ENCODE measurements at places on chromosomes 5 and 9.

DNA sequence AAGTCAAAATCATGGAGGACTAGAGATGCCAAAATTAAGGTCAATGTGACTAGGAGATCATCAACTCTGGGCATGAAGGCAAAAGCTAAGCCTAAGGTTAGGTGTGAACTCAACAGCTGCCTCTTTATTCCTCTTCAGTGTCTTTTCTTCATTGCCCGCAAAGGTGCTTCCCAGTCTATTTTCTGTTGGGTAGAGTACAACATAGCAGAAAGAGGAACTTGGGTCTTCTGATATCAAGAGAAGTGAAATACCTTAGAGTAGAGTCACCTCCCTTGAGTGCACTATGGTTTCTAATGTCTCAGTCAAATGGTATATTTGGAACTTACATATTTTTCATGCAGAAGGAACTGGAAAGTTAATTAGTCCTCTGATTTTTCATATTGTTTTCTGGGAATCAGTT lies 122.5 kb upstream of the GRIN3A start:
- no peak for DNase-seq

- DNase-seq, result peak; percentile 81
Observed at GRCh38 chr9:124126648-124127646, 115.4 kb downstream of the LHX2 start.

GRCh38 chr5:99587983-99588382 lies 659.2 kb upstream of the CHD1 start:
- DNase-seq, result no peak

DNA sequence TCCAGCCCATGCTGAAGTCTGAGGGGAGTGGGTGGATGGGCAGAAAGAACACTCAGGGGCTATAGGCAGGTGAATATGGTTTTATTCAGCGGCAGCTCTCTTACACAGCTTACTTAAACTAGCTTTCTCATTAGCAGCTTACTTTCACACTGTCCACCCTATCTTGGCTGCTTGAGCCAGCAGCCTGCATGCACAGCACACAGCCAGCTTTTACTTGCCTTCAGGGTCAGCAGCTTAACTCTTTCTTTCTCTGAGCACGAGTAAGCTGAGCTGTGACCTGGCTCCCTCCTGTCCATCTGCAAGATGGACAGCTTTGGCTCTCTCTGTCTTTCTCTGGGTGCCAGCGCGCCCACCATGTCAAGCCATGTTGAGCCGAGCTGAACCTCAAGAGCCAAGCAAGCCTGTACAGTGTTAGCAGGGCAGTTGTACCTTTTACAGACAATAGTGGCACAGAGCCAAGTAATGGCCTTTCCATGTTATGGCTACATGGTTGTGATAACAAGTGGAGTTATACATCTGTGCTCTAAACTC lies 1054.9 kb downstream of the PTPRD start:
- DNase-seq, result no peak

- DNase-seq, result no peak
Observed at GRCh38 chr5:167936022-167936421, 355.4 kb upstream of the WWC1 start.

DNA sequence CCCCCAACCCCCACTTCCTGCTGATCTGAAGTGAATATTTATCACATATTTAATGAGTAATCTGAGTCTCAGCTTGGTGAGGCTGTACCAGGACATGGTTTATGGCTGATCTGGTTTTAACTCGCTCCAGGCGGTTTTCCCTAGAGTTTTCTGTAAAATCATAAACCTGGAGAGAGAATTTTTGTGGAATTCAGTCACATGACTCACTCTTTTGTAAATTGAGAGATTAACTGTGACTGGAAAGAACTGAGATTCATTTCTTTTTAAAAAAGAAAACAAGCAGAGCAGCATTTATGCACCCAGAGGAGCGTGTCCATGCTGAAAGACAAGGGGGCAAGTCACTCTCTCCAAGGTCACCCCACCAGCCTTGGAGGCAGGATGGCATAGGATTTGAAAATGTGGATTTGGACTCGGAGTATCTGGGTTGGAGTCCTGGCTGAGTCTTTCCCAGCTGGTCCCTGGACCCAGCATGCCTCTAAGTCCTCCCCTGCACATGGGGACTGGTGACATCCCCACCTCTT lies 81.8 kb downstream of the ZNF618 start:
- DNase-seq, result no peak

- DNase-seq, result no peak
Observed at GRCh38 chr5:124797665-124798087, 51.2 kb upstream of the ZNF608 start.

- DNase-seq, result no peak
Observed at GRCh38 chr9:114855488-114855887, 49.6 kb upstream of the TNFSF15 start.

DNA sequence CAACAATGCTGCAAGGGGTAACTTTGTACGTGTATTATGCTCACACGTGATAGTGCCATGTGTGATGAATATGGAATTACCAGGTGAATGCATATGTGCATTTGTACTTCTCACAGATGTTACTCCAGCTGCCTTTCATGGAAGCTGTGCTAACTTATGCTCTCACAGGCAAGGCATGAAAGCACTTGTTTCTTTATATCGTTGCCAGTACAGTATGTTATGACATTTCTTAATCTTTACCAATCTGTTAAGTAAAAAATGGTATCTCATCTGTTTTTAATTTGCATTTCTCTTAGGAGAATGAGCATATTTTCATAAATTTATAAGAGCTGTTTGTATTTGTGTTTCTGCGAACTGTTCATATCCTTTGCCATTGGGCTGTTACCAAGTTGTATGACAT lies 311.8 kb upstream of the DMRT1 start:
- no peak for DNase-seq

DNA sequence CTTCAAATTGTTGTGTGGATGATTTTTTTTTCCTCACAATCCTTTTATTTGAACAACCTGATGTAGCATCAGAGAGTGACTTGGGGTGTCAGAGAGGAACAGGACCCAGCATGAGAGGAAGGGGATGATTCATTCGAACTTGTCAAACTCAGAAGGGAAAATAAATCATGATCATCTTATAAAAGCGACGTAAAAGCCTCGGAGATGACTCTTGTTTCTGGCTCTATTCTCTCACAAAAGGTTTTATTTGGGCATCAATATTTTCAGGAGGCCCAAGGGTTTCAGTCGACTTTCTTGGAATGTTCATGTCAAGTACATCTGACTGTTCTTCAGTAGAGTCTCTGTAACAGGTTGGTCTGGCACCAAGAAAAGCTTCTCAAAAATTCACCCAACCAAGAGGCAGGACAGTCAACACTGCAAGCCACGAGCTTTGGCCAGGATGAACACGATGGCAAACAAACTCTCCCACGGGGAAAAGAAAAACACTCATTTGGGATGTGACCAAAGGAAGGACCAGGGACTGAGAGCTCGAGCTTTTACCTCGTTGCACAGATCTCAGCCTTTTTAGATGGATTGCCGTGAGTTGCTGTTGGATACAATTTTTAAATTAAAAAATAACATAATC lies 55.1 kb downstream of the ANKH start:
- no peak for DNase-seq

GRCh38 chr5:170513856-170514525 lies 10.2 kb downstream of the KCNIP1 start:
- DNase-seq, result no peak

DNA sequence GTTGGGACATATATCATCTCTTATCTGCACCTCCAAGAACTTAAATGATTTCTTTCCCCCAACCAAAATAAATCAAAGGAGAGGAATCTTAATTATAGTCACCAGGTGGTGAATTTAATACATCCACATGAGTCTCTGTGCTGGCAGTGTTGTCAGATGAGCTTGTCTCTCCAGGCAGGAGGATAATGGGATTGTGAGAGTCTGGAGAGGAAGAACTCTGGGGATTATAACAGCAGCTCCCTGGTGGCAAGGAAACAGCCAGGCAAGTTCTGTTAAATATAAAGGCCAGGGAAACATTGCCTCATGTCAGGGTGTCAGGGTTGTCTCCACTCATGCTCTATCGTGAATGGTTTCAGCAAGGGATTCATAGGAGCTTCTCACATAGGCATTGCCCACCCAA lies 80.8 kb downstream of the TLR4 start:
- no peak for DNase-seq

DNA sequence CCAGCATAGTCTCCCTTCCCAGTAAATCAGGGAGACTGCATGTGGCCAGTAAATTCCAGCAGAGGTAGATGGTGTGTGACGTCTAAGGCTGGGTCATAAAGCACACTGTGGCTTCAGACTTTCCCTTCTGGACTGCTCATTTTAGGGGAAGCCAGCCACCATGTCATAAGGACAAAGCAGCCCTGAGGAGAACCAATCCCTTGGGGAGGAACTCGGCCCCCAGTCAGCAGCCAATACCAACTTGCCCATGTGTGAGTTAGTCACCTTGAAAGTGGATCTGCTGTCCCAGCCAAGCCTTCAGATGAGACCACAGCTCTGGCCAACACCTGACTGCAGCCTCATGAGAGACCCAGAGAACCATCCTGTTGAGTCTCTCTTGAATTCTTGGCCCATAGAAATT lies 14.7 kb upstream of the NINJ1 start:
- DNase-seq, result no peak

DNA sequence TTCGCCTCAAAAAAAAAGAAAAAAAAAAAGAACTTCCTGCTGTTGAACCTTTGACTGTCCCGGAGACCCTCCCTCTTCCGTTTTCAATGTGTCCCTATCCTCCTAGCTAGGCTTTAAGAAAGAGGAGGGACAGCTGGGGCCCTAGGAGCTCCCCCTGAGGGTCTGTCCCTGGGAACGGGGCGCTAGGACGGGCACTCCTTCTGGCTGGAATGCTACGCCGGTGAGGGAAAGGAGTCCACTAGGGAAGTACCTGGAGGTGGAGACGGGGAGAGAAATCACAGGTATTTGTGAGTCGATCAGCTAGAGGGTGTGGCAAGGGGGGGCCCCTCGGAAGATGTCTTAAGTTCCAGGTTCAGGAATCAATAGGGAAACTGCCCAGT lies 4.6 kb downstream of the SIT1 start:
- no peak for DNase-seq

- no peak for DNase-seq
Observed at GRCh38 chr9:94101162-94101853, 17.0 kb downstream of the PTPDC1 start.

DNA sequence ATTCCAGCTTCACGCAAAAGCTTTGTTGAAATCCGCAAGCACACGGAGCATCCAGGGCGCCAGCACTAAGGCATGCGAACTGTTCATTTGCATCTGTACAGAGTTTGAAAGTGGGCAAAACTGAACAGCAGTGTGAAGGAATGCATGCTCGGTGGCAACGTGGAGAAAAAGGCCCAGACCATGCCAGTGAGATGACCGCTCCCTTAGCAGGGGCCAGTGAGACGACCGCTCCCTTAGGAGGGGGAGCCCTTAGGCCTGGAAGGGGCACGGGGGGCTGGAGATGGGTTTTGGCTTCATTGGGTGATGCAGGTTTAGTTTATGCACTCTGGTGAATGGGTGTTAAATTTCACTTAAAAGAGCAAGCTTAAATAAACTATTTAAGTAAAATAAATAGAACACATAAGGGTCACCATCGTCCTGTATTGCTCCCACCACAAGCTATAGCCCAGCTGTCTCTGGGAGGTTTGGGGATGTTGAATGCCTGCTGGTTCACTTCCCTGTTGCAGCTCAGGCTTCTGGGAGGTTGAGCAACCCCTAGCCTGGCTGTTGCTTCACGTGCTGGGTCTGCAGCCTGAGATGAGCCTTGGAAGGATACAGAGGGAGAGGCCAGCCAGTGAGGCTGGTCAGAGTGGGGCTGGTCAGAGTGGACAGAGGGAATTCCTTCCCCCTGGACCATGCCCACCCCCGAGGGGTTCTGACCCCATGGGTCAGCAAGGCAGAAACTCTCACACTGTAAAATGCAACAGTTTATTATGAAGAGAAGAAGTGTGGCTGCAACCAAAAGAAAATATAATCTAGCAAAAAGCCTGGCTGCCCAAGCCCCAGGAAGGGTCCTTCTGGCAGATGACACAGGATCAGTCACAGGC lies 4.6 kb upstream of the FCN1 start:
- DNase-seq, result no peak

- no peak for DNase-seq
Observed at GRCh38 chr9:131227959-131228460, 48.3 kb downstream of the FAM78A start.

GRCh38 chr5:6827526-6828219 lies 114.4 kb downstream of the TENT4A start:
- peak; percentile 51 for DNase-seq

DNA sequence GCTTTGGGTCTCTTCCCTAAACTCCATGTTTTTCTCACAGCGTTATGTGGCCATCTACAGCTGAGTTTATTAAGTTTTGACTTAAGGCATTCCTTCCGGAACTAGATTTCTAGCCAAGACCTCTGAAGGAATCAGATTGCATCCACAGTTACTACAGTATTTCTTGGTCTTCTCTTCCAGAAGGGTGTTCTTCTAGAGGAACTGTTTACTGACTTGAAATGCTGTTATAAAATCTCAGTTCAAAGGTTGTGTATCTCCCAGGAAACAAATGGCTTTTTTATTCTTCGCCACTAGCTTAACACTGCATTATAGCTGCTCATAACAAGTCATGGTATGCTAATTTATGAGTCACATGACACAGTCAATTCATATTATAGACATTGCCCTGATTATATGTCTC lies 55.3 kb upstream of the RAD23B start:
- DNase-seq, result no peak

DNA sequence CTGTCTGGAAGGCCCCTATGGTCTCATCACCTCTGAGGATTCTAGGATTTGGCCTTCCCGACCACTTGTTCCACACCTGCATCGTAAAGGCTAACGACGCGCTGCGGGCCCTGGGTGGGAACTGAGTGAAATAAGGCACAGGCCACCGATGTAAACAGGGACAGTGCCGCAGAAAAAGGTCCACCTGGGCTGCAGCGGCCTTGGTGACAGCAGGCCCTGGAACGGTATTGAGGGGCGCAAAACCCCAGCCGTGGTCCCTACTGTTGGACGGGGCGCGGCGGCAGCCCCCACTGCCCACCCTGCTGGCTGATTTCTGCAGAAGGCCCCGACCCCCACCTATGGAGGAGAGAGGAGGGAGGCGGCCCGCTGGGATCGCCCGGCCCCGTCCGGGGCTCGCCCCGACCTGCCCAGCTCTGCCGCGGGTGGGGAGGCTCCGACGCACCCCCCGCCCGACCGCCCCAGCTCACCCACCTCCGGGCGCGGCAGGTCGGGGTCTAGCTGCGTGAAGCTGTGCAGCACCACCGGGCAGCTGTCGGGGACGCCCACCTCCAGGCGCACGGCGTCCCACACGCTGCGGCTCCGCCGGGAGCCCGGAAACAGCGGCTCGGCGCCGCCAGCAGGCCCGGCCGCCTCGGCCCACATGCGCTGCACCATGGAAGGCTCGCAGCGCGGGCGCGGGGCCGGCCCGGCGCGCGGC lies 391 bp downstream of the RALGDS start:
- DNase-seq, result no peak

DNA sequence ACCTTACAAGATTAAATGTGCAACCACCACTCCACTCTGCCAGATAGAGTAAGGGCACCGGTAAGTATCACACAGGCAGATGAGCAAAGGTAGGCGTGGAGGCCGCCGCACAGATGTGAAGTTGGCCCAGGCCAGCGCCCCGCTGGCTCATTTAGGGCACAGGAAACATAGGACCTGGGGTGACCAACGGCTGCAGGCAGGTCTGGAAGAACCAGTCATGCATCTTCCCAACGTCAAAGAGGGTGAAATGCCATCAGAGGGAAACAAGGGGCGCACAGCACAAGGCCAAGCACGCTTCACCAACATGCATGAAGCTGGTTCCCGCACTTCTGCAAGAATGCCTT lies 31.7 kb upstream of the SLC6A3 start:
- DNase-seq, result no peak

- DNase-seq, result no peak
Observed at GRCh38 chr5:88021141-88021540, 247.5 kb downstream of the TMEM161B start.
